ENCODE measurements at places on chromosomes 7 and 10. TPM values are rescaled to one million over a fixed set of nuclear protein-coding genes. Genes with fewer than 3 reads are reported as not detected.

Gene ACTR3C
- total RNA-seq = 2.6 TPM

Gene PHTF2
- total RNA-seq = 25.4 TPM

Gene CELF2
- 133 TPM for total RNA-seq

Gene TFAM
- 116 TPM for total RNA-seq

Gene NPY
- not detected for total RNA-seq

Gene MAD1L1
- total RNA-seq = 44.7 TPM

Gene CDHR1
- 1.8 TPM for total RNA-seq

Gene CCDC7
- 10.4 TPM for total RNA-seq

Gene LRRC18
- total RNA-seq = not detected

Gene HOXA6
- total RNA-seq = not detected

All from activated CD8-positive, alpha-beta T cell treated with anti-CD3 and anti-CD28 coated beads for 36 hours (primary cell).